Astrocyte (in vitro differentiated cells and primary cell): ENCODE measurements at places on chromosomes 12 and 14.

DNA sequence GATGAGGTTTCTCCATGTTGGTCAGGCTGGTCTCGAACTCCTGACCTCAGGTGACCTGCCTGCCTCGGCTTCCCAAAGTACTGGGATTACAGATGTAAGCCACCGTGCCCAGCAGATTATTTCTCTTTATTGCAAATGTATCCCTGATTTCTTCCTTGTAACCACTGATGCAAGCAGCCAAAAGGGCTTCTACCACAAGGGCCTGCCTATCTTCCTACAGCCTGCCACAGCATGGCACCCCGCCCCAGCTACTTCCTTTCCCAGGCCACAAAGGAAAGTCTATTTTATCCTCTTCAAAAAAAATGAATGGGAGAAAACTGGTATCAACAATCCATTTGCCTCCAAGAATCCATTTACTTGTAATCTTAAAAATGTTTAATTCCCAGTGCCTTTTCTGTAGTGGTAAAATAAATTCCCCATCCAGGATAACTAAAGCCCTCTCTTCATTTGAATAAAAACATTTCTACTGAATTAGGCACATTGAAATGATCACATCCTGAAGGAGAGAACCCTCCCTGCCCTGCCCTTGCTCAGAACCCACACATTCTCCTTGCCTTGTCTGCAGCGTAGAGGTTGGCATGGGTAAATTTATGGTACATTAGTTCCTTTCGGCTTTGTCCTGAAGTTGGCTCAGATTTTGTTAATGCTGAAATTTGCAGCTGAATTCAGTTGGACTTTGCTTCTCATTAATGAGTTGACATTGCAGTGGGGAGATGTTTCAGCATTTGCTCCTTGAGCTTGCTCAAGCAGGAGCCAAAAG, 19.2 kb downstream of the GPHB5 start:
- DNase-seq: no peak

DNA sequence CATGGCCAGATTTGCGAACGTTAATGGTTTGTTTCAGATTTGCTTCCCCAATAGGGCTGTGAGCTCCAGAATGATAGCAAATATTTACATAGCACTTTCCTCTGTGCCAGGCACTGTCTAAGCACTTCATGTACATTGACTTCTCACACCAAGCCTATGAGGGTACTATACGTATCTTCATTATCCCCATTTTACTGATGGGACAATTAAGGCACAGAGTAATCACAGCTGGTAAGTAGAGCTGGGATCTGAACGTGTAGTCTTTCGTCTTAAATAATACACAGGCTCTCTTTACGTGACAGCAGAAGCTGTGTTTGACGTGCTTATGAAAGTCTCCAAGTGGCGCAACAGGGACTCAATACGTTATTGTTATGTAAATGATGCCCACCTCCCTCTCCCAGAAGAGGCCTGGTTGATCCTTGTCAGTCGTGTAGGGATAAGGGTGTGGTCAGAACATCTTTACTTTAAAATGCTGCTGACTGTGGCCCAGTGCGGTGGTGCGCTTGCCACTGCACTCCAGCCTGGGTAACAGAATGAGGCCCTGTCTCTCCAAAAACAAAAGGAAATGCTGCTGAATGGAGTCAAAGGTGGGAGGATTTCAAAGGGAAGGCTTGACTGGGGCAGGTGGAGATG, 66.3 kb upstream of the TCL1B start:
- DNase-seq: no peak

- peak; percentile 91 for DNase-seq
These were observed 3.5 kb upstream of the KLRD1 start for GRCh38 chr12:10304161-10304574.

DNA sequence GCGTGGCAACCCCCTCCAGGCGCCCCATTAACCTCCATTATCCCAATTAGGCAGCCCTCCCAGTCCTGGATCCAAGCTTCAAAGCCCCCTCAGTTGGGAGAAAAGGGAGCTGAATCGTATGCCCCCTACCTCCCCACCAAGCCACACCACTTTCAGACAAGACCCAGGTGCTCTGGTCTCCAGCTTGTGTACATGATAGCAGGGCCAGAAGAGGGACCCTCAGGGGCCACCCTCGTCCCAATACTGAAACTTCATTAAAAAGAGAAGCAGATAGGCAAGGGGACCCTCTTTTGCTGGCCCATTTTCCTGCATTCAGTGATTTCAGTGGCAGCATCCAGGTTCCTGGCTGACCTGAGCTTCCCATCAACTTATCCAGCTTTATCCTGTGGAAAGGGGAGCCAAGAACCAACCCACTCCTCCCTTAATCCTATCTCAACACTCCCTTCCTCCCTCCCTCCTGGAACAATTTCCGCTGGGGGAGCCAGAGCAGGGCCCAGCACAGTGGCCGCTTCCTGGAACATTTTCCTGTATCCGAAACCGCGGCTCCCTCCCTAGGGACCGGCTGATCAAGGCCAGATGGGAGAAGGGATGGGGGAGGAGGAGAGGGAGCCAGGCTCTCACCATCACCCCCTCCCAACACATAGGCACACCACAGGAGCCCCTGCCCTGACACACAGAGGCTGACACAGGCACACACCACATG, 9.5 kb upstream of the SP7 start:
- DNase-seq: no peak
